ENCODE measurements at places on chromosomes 12 and 14.

GRCh38 chr12:25717552-25717951 is 164.5 kb upstream of the LMNTD1 start:
- DNase-seq = no peak

DNA sequence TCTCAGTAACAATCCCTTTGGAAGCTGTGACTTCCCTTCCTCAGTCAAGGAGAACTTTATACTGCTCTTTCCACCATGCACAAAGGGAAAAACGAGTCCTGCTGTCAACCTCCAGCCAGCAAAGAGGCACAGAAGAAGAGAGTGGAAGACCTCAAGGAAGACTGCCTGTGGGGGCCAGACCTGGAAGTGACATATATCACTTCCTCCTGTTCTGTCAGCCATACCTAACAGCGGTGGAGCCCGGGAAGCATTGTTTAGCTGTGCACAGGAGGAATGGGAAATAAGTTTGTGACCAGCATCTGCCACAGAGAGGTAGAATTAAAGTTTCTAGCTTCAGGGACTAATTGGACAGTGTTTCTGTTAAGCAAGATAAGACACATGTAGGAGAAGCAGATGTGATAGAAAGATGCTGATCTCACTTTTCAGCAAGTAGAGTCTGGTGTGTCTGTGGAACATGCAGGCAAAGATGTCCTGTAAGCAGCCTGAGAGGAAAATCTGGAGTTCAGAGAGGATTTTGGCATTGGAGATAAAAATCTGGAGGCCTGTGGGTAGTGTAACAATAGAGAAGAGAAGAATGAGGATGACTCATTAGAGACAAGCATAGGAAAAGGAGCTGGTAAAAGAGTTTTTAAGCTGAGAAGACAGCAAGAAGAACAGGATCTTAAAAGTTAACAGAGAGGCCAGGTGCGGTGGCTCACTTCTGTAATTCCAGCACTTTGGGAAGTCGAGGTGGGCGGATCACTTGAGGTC is 141.6 kb upstream of the CPSF6 start:
- no peak for DNase-seq

DNA sequence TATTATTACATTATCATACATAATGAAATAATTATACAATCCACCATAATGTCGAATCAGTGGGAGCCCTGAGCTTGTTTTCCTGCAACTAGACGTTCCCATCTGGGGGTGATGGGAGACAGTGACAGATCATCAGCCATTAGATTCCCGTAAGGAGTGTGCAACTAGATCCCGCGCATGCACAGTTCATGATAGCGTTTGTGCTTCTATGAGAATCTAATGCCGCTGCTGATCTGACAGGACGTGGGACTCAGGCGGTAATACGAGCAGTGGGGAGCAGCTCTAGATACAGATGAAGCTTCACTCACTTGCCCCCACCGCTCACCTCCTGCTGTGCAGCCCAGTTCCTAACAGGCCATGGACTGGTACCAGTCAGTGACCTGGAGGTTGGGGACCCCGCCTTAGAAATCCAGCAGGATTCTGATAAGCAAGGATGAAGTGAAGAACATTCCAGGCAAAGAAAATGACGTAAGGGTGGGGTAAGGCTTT is 204.6 kb downstream of the ETV6 start:
- DNase-seq = no peak

GRCh38 chr14:105193916-105194782 is 13.0 kb upstream of the NUDT14 start:
- DNase-seq = no peak

- DNase-seq = no peak
Measured at GRCh38 chr12:122121745-122122144, 43.2 kb downstream of the MLXIP start.

DNA sequence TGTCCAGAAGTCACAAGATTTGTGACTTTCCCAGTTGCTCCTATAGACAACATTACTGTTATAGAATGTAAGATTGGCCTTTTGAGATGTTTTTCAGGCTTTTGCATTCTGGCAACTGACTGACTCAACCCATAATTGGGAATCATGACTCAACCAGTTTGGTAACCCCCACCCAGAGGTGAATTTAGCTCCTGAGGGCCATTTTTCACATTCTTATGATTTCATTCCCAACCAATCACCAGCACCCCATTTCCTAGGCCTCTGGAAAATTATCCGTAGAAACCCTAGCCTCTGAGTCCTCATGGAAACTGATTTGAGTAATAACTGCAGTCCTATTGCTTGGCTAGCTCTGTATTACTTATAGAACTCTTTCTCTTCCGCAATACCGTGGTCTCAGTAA is 626.0 kb upstream of the SEL1L start:
- no peak for DNase-seq

DNA sequence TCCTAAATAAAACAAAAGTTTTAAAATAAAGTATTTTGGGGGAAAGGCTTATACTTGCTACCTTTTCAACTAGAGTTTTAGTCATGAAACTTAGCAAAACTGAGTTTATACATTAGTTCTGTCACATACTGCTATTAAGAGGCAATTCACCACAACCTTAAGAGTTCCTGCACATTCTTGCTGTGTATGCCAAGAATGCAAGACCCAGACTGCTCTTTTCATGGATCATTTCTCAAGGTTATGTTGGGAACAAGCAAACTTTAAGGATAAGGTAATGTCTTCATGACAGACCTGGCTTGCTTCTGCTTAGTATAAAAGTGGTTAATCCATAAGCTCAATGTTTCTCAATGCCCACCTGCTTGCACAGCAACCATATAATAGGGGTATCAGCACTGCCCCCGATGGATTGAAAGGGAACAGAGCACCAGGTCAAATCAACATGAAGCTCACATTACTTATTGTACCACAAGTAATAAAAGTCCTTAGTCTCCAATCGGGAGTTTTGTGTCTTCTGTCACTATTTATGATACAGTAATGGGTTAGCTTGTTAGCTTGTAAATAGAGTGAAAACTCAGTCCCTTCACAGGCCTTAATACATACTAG is 67.6 kb downstream of the KIF21A start:
- DNase-seq = no peak

- no peak for DNase-seq
Measured at GRCh38 chr14:101446387-101446969, 114.8 kb upstream of the DIO3 start.

GRCh38 chr14:66284346-66284745 is 201.8 kb upstream of the CCDC196 start:
- DNase-seq = no peak

DNA sequence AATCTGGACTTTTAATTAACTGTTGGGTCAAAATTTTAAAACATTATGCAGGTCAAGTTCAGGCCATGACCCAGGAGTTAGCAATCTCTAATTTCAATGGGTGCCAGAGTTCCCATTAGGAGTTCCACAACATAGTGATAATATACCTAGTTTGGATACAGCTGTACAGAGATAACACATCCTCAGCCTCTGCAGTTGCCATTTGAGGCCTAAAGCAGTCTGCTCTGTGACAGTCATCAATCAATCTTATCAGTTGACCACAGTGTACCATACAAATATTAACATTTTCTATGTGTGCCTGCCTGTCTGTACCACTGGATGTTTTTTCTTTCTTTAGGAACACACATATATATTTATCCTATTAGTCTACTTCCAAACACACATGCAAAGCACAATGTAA is 54.0 kb upstream of the BBS10 start:
- DNase-seq = no peak

GRCh38 chr12:42266579-42267230 is 28.7 kb upstream of the YAF2 start:
- DNase-seq = no peak

DNA sequence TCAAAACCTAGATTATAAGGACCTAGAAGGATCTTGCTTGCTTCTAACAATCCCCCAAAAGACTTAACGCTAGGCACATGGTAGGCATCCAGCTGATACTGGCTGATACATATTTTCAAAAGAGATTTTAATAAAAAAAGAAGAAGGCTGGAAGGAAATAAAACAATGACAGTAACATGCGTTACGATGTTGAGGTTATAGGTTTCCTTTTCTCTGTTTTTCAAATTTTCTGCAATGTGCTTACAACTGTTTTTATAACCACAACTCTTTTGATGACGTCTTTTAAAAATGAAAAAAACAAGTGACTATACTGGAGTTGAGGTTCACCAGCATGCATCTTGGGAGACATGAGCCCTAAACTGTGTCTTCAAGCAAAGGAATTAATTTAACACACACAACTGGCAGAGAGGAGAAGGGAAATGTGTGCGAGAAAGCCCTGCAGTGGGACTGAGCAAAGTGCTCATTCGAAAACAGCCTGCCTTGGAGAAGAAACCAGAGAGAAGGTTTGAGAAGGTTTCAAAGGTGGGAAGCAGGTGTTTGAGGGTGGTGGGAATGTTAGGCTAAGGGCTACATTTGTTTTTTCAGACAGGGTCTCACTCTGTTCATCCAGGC is 80.4 kb downstream of the DUSP16 start:
- DNase-seq = no peak

DNA sequence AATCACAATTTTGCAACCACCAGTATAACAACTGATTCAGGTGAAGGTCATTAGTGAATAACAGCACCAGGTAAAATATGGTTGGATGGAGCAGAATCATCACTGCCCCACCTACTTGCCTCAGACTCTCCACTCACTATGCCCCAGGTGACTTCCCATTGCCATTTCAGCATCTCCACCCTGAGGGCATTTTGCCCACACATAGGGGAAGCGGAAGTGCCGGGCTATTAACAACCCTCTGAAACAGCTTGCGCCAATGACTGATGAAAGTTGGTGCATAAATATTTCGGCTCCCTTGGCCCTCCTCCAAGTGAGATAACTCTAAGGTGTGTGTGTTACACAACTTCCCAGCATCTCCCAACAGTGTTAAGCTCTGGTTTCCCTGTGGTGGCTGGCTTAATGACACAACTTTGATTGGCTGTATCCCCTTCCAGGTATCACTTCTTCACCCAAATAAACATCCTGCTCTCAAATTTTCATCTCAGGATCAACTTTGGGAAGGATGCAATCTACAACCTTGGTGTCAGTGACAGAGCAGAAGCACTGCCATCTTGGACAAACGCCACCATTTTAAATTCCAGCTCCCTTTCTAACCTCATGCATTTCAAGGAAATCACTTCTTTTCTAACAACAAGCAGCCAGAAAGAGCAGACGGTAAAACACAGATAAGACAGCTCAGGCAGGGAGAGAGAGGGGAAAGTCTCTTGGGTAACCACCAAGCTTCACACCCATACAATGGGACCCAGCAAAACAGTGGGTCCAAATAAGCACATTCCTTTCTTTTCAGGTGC is 73.6 kb upstream of the PPP2R5C start:
- DNase-seq = no peak
